ENCODE measurements at places on chromosomes 4 and X.

DNA sequence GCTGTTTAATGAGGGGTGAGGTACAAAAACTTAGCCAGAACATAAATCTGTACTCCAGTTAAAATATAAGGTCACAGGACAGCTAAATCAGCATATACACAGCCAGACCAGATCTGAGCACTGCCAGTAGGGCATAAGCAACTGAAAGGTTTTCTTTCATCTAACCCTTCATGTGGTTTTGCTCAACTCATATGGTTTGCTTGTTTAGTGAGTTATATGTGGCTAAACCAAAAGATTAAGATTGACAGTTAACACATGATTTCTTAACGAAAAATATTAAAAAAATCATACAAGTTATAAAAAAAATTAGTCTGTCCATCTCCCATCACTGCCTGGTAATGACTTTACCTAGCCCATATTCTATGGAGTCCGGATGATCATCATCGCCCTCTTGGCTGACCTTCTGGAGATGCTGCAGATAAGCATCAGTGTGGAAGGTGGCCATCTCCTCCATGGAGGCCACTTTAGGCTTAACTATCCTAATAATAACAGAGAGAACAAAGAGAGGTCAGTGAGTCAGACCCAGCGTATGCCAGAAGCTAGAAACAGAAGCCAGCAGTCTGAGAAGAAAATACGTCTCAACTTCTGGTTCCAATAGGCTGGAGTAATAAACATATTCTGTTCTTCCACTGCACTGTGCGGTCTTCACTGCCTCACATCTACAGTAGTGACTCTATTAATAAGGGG is 4.1 kb downstream of the HDAC8 start:
- no peak overlapping the region for H3K4me3 ChIP-seq
- no peaks in the 10 kb centered on the region for H3K27me3 ChIP-seq
- no peak for DNase-seq

DNA sequence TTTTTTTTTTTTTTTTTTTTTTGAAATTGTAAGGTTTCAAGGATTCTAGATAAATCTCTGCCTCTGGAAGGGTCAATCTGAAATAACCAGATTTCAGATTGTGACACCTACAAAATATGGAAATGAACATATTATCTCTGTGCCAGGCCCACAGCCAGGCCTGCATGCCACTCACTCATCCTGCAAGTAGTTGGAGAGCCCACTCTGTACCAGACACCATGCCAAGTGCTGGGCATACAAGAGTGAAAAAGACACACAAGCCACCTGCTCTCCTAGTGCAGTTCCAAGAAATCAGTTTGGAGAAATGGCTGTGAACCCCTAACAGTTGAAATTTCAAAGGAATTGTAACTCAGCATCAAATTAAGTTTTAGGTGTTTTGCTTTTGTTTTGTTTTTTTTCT is 145.9 kb upstream of the NOCT start:
- H3K4me3 ChIP-seq, result no peak overlapping the region
- no peak overlapping the region for H3K27ac ChIP-seq
- DNase-seq, result no peak
- H3K36me3 ChIP-seq, result no peaks in the 10 kb centered on the region

- peak overlapping the region; percentile 45 for H3K27ac ChIP-seq
- H3K27me3 ChIP-seq, result no peaks in the 10 kb centered on the region
- DNase-seq, result no peak
- peaks cover 12% of the 10 kb centered on the region for H3K4me1 ChIP-seq
Observed at GRCh38 chrX:45517090-45517973, 316.7 kb upstream of the DIPK2B start.

GRCh38 chr4:93730251-93730650 is 98.3 kb upstream of the ATOH1 start:
- H3K27ac ChIP-seq, result peak overlapping the region; percentile 55
- no peak overlapping the region for H3K4me3 ChIP-seq
- DNase-seq, result no peak
- peaks cover 38% of the 10 kb centered on the region for H3K4me1 ChIP-seq
- H3K27me3 ChIP-seq, result no peaks in the 10 kb centered on the region

DNA sequence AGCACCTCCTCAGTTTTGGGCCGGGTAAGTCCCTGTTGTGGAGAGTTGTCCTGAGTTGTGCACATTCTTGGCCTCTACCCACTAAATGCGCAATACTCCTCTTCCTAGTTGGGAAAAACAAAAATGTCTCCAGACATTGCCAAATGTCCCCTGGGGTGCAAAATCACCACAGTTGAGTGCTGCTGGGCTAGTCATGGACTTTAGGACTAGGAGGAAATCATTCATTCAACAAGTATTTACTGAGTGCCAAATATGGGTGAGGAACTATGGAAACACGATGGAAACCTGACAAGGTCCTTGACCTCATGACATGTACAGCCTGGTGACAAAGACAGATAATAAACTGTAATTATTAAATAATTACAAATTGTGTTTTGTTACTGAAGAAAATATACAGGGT is 71.6 kb downstream of the STX18 start:
- peaks cover 6% of the 10 kb centered on the region for H3K4me1 ChIP-seq
- H3K4me3 ChIP-seq, result no peak overlapping the region
- H3K27ac ChIP-seq, result no peak overlapping the region
- peaks cover 23% of the 10 kb centered on the region for H3K36me3 ChIP-seq
- DNase-seq, result no peak
- no peaks in the 10 kb centered on the region for H3K27me3 ChIP-seq

- no peak for DNase-seq
- H3K27me3 ChIP-seq, result no peaks in the 10 kb centered on the region
- H3K36me3 ChIP-seq, result no peaks in the 10 kb centered on the region
- no peak overlapping the region for H3K27ac ChIP-seq
- no peaks in the 10 kb centered on the region for H3K4me1 ChIP-seq
Observed at GRCh38 chr4:45661893-45662292, 462.0 kb downstream of the GABRG1 start.

DNA sequence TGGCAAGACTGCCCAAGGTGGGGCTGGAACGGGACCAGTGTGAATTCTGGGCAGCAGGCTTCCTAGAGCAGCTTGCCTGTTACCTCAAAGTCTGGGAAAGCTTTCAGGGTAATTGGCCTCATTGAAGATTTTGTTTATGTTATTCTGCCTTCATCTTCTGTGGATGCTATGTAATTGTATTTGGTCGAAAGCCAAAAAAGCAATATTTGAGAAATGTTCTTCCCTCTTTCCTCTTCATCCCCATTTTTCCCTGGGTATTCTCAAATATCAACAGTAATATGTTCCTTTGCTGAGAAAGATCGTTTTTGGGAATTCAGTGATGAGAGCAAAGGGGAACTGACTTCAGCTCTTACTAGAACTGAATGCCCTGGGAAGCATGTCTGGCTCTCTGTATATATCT is 12.9 kb downstream of the TMEM131L start:
- H3K4me3 ChIP-seq, result no peak overlapping the region
- peaks cover 36% of the 10 kb centered on the region for H3K4me1 ChIP-seq
- peaks cover 18% of the 10 kb centered on the region for H3K36me3 ChIP-seq
- DNase-seq, result no peak
- no peaks in the 10 kb centered on the region for H3K27me3 ChIP-seq

GRCh38 chrX:109783701-109784079 is 50.6 kb upstream of the ACSL4 start:
- no peaks in the 10 kb centered on the region for H3K27me3 ChIP-seq
- DNase-seq, result no peak
- H3K36me3 ChIP-seq, result no peaks in the 10 kb centered on the region

- H3K4me1 ChIP-seq, result no peaks in the 10 kb centered on the region
- no peaks in the 10 kb centered on the region for H3K27me3 ChIP-seq
- H3K27ac ChIP-seq, result no peak overlapping the region
- no peak for DNase-seq
- H3K36me3 ChIP-seq, result peaks cover 46% of the 10 kb centered on the region
Observed at GRCh38 chr4:85030156-85030555, 63.7 kb upstream of the WDFY3 start.

GRCh38 chr4:76208005-76208765 is 5.4 kb downstream of the SCARB2 start:
- H3K4me3 ChIP-seq, result no peak overlapping the region
- peaks cover 6% of the 10 kb centered on the region for H3K27me3 ChIP-seq
- no peak for DNase-seq
- H3K36me3 ChIP-seq, result no peaks in the 10 kb centered on the region

GRCh38 chr4:10007436-10007740 is 13.9 kb downstream of the SLC2A9 start:
- H3K27me3 ChIP-seq, result peaks cover 2% of the 10 kb centered on the region
- peaks cover 11% of the 10 kb centered on the region for H3K4me1 ChIP-seq
- no peak for DNase-seq
- H3K36me3 ChIP-seq, result no peaks in the 10 kb centered on the region
- no peak overlapping the region for H3K27ac ChIP-seq

DNA sequence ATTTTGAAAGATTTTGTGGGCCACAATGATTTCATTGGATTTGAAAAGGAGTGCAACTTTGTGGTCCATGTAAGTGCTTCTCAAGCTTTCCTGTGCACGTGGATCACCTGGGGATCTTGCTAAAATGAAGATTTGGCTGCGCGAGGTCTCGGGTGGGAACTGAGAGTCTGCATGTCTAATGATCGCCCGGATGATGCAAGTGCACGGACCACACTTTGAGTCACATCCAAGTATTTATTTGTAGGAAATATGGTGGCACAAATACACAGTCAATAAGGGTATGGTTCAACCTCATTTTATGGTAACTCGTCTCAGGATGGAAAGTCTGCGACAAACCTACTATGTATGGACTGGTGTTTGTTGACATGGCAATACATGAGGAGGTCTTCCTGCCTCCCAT is 899 bp downstream of the BMX start:
- no peaks in the 10 kb centered on the region for H3K36me3 ChIP-seq
- DNase-seq, result no peak
- H3K4me1 ChIP-seq, result peaks cover 7% of the 10 kb centered on the region
- no peak overlapping the region for H3K27ac ChIP-seq
- H3K27me3 ChIP-seq, result no peaks in the 10 kb centered on the region

DNA sequence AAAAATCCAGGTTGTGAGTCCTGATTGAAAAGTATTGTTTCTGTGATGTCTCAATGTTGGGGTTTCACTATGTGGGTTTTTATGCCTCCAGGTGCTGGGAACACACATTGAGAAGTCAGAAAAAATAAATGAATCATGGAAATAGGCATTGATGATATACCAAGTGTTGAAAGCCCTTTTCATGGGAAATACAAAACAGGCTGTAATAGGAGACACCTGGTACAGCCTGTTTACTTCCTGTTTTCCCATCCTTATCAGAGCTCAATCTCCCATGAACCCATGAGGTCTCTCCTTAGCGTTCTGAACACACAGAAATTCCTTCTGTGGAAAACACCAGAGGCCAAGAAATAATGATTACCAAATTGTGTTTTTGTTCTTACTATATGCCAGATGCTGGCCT is 106.3 kb upstream of the BOD1L1 start:
- no peaks in the 10 kb centered on the region for H3K27me3 ChIP-seq
- DNase-seq, result no peak
- no peak overlapping the region for H3K27ac ChIP-seq
- H3K4me1 ChIP-seq, result no peaks in the 10 kb centered on the region
- H3K4me3 ChIP-seq, result no peak overlapping the region

- no peaks in the 10 kb centered on the region for H3K36me3 ChIP-seq
- DNase-seq, result no peak
- H3K4me3 ChIP-seq, result no peak overlapping the region
- peaks cover 10% of the 10 kb centered on the region for H3K4me1 ChIP-seq
- H3K27me3 ChIP-seq, result no peaks in the 10 kb centered on the region
Observed at GRCh38 chr4:30776921-30777415, 56.8 kb downstream of the PCDH7 start.
